ENCODE measurements at places on chromosomes 16 and 17. TPM values are rescaled to one million over a fixed set of nuclear protein-coding genes. Genes with fewer than 3 reads are reported as not detected.

Gene ZNF652
- 3.6 TPM for polyA plus RNA-seq

Gene KRT14
- polyA plus RNA-seq = not detected

Gene ZACN
- polyA plus RNA-seq = not detected

Gene THAP11
- polyA plus RNA-seq = 14.5 TPM

Gene HBQ1
- 1.7 TPM for polyA plus RNA-seq

Gene PABPN1L
- polyA plus RNA-seq = not detected

DNA sequence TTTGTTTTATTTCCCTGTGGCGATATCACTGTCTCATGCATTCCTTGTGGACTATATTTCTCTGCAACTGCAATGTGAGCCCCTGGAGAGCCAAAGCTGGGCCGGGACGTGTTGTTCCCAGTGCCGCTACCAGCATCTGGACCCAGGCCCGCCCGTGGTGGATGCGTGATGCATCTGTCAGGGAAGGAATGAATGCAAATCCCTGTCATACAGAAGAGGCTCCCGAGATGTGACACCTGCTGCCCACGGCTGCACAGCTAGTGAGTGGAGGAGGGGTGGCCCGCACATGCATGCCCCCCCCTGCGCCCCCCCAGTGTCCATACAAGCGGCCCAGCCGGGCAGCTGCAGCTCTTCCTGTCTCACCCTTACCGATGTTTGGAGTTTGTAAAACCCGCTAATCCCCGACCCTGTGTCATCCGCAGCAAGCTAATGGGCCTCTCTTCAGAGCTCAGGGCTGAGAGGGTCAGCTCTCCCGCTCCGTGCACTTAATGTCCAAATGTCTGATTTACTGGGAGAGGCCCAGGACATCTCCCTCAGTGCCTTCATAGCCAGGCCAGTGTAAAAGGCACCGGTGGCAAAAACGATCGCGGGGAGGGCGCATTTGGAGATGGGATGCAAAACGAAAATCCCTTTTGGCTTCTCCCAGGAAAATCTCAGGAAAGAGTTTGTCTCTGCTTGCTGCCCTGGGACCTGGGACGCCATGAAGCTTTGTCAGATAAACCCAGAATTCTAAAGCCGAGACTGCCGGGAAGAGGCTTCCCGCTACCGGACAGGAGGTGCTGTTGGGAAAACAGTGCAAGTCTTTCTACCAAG lies 91.8 kb downstream of the FOXL1 start:
- peak overlapping the region; percentile 61 for H3K27ac ChIP-seq
- H3K4me3 ChIP-seq = no peak overlapping the region
- peaks cover 29% of the 10 kb centered on the region for H3K4me1 ChIP-seq
- H3K36me3 ChIP-seq = no peaks in the 10 kb centered on the region
- H3K27me3 ChIP-seq = no peaks in the 10 kb centered on the region
- peak; percentile 61 for DNase-seq

GRCh38 chr17:33896263-33896662 lies 358.8 kb upstream of the CCL2 start:
- H3K27ac ChIP-seq = no peak overlapping the region
- H3K4me3 ChIP-seq = no peak overlapping the region
- no peaks in the 10 kb centered on the region for H3K4me1 ChIP-seq
- no peaks in the 10 kb centered on the region for H3K36me3 ChIP-seq
- no peaks in the 10 kb centered on the region for H3K27me3 ChIP-seq

- H3K4me1 ChIP-seq = peaks cover 1% of the 10 kb centered on the region
- H3K36me3 ChIP-seq = peaks cover 63% of the 10 kb centered on the region
- no peak for DNase-seq
- H3K4me3 ChIP-seq = no peak overlapping the region
- no peak overlapping the region for H3K27ac ChIP-seq
Observed at GRCh38 chr16:84058211-84058610, 15.6 kb upstream of the SLC38A8 start.

GRCh38 chr16:2331931-2332267 lies 8.6 kb downstream of the ABCA3 start:
- no peak for DNase-seq
- no peaks in the 10 kb centered on the region for H3K36me3 ChIP-seq
- peaks cover 37% of the 10 kb centered on the region for H3K27me3 ChIP-seq
- H3K27ac ChIP-seq = no peak overlapping the region
- no peak overlapping the region for H3K4me3 ChIP-seq

DNA sequence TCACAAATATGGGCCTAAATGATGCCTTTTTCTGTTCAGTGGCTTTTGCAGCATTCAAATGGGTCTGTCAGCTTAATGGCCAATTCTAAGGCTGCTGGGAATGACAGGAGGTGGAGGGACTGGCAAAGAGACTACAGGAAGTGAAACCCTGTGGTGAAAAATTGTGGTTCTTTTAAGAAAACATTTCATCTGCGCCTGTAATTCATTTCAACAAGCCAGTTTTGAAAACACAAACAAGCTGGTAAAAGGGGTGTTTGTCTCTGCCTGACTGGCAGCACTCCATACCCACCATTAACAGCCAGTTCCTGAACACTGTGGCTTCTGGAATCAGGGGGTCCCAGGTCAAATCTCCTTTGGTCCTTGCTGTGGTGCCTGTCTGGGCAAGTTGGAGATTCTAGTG lies 3.6 kb upstream of the KDM8 start:
- DNase-seq = no peak
- no peak overlapping the region for H3K27ac ChIP-seq
- H3K4me3 ChIP-seq = no peak overlapping the region

GRCh38 chr17:16417896-16418684 lies 2.7 kb downstream of the TRPV2 start:
- peak overlapping the region; percentile 88 for H3K27ac ChIP-seq
- H3K4me3 ChIP-seq = no peak overlapping the region
- DNase-seq = peak; percentile 28
- no peaks in the 10 kb centered on the region for H3K27me3 ChIP-seq
- H3K36me3 ChIP-seq = peaks cover under 1% of the 10 kb centered on the region
- peaks cover 34% of the 10 kb centered on the region for H3K4me1 ChIP-seq

- H3K27ac ChIP-seq = peak overlapping the region; percentile 77
- no peak overlapping the region for H3K4me3 ChIP-seq
- H3K36me3 ChIP-seq = no peaks in the 10 kb centered on the region
- DNase-seq = no peak
- peaks cover 17% of the 10 kb centered on the region for H3K4me1 ChIP-seq
Observed at GRCh38 chr17:44608727-44609435, 47.4 kb upstream of the MEIOC start.

DNA sequence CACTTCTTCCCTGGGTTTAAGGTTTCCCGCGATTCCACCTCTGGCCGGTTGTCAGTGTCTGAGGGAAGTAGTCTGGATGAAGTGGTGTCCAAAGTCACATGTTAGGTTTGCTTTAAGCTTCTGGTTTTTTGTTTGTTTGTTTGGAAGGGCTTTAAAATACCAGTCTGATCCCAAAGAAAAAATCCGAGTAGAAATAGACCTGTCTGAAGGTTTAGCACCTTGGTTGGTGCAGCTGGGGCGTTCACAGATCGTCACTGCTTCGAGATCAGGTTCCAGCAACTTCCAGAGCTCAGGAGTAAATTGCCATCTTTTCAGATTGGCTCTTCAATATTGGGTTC lies 567 bp downstream of the TMEM97 start:
- H3K36me3 ChIP-seq = no peaks in the 10 kb centered on the region
- H3K4me1 ChIP-seq = peaks cover 4% of the 10 kb centered on the region
- DNase-seq = peak; percentile 12
- H3K27me3 ChIP-seq = no peaks in the 10 kb centered on the region

DNA sequence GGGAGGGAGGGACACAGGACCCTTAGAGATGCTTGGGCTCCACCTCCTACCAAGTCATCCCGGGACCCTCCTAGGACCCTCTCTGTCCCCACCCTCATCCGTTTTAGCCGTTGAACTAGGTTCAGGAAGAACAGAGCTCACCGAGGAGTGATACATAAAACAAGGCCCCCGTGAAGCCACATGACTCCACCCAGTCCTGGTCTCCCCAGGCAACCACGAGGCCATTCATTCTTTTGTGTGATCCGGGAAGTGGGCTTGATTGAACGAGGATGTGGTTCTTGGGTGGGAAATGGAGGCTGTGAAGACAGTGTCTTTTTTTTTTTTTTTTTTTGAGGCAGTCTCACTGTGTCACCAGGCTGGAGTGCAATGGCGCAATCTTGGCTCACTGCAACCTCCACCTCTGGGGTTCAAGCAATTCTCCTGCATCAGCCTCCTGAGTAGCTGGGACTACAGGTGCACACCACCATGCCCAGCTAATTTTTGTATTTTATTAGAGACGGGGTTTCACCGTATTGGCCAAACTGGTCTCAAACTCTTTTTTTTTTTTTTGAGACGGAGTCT lies 14.8 kb downstream of the TRARG1 start:
- no peak for DNase-seq
- H3K27ac ChIP-seq = no peak overlapping the region
- H3K4me3 ChIP-seq = no peak overlapping the region

GRCh38 chr16:66189951-66190350 lies 176.5 kb upstream of the CDH5 start:
- peaks cover 17% of the 10 kb centered on the region for H3K4me1 ChIP-seq
- no peaks in the 10 kb centered on the region for H3K36me3 ChIP-seq
- H3K27me3 ChIP-seq = peaks cover 3% of the 10 kb centered on the region
- H3K27ac ChIP-seq = no peak overlapping the region

DNA sequence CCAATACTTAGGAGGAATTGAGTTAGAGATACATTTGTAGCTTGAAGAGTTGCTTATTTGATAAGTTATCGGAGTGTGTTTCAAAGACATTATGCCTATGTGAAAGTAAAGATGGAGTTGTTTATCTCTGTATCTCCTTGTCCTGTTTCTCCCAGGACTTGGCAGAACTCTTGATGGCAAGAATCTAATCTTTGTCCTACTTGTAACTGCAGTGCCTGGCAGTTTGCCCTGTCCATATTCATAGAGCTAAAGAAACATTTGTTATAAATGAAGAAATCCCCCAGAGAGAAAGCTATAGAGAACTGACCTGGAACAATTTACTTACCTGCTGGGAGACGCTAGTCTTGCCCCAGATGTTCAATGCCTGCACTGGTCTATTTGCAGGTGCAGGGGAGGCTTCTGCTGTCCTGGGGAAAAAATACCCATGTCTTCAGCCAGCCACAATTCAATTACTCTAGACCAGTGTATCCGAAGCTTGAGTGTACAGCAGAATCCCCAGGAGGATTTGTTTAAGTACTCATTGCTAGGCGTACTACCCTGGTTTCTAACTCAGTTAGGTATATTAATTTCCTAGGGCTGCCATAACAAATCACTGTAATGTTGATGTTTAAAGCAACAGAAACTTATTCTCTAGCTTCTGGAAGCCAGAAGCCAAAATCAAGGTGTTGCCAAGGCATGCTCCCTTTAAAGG lies 410.0 kb upstream of the HSBP1 start:
- H3K27me3 ChIP-seq = no peaks in the 10 kb centered on the region
- no peak overlapping the region for H3K4me3 ChIP-seq
- DNase-seq = no peak
- 0 out of 2 replicates have a peak, but pooled peaks cover 3% of the 10 kb centered on the region for H3K4me1 ChIP-seq

- H3K4me3 ChIP-seq = peak overlapping the region; percentile 79
- no peaks in the 10 kb centered on the region for H3K27me3 ChIP-seq
- peak; percentile 37 for DNase-seq
- H3K4me1 ChIP-seq = peaks cover 10% of the 10 kb centered on the region
- peaks cover 4% of the 10 kb centered on the region for H3K36me3 ChIP-seq
Observed at GRCh38 chr16:75000481-75001081, 1.8 kb downstream of the ZNRF1 start.

DNA sequence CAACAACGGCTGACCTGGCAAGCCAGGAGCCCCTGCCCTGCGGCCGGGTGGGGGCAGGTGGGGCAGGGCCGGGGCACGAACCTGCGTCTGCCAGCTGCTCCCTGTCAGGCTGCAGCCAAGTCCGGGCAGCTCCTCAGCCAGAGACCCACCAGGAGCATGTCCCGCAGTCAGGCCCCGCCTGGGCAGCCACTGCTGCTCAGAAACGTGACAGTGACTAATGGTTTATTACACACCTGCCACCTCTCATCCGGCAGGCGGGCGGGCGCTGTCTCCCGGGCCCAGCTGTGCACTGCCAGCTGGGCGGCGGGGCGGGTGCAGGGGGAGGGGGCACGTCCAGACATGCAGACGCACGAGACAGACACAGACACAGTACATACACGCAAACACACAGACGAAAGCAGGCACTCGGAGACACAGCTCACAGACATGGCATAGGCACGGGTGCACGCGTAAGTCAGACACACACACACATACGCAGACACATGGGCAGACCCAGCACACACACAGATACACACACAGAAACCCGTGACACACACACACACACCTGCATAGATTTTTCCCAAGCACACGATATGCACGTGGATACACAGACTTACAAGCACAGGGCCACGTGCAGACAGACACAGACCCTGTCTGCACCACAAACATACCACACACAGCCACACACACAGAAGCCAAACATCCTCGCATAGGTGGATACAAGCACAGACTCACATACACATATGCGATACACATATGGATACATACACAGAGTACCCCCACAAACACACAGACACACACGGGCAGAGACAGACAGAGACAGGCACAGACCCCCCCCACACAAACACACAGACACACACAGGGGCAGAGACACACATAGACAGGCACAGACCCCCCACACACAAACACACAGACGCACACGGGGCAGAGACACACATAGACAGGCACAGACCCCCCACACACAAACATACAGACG lies 248.3 kb upstream of the CIBAR2 start:
- no peak for DNase-seq
- H3K27ac ChIP-seq = no peak overlapping the region
- H3K36me3 ChIP-seq = peaks cover 4% of the 10 kb centered on the region
- H3K4me1 ChIP-seq = peaks cover 9% of the 10 kb centered on the region
- H3K27me3 ChIP-seq = no peaks in the 10 kb centered on the region

DNA sequence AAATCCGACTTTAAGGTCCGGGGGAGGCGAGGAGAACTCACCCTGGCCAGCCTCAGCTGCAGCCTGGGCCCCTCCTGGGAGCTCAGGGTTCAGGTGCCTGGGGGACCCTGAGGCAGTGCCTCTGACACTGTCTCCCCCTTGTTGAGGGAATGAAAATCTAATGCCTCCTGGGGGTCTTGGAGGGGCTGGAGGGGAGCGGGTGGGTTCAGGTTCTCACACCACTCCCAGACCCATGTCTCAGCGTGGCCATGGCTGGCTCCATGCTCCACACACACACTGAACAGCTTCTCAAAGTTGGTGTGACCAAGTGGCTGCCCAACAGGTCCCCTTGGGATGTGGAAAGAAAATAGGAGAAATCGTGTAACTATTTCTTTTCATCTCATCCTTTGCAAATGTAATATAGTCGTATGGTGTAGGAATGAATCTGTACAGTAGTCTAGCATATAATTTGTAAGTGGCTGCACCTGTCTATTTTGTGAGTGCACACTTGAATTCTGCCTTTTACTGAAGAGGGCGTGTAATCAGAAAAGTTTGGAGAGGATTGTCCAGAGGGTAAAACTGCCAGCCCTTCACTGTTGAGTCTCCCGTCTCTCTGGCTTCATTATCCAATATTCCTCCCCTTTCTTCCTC lies 788 bp upstream of the PRCD start:
- peaks cover 2% of the 10 kb centered on the region for H3K27me3 ChIP-seq
- H3K4me3 ChIP-seq = no peak overlapping the region
- DNase-seq = no peak
- H3K4me1 ChIP-seq = peaks cover 10% of the 10 kb centered on the region
- H3K36me3 ChIP-seq = no peaks in the 10 kb centered on the region

DNA sequence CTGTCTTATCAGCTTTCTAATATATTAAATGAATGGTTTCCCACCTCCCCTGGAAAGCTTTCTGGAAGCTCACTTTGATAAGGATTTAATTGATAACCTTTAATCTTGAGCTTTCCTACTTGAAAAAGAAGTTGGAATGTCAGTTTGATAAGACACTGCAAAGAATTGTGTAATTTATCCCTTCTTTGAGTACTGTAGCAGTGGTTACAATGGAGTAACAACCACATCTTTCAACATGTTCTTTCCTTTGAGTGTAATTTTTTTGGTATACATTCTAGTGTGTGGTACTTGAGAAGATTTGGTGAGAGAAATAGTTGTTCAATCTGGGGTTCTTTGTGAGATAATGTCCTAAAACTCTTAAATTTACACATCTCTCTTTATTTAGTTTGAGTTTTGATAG lies 43.4 kb downstream of the CPD start:
- no peak for DNase-seq
- H3K27ac ChIP-seq = no peak overlapping the region
- no peaks in the 10 kb centered on the region for H3K4me1 ChIP-seq

All from IMR-90 (cell line).